Left lung (tissue), 14 donors: ENCODE measurements at places on chromosomes 6 and 20. TPM values are rescaled to one million over a fixed set of nuclear protein-coding genes. Genes with fewer than 3 reads are reported as not detected.
A peak's percentile ranks its signal among the peaks of the same experiment; 100 is the strongest.

DNA sequence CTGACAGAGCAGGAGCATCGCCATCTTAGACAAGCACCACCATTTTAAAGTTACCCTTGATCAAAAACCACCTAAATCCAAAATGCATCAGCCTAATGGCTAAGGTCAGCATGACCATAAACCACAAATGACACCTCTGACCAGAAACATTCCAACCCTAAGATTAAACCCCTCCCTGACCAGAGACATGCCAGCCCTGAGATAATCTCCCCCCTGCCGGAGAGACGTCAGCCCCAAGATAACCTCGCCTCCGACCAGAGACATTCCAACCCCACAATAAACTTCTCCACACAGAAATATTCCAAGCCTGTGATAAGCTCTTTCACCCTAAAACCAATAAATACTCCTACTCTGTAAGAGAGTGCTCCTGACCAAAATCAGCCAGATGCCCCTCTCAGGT lies 53.5 kb downstream of the PXDC1 start:
- no peak for DNase-seq

DNA sequence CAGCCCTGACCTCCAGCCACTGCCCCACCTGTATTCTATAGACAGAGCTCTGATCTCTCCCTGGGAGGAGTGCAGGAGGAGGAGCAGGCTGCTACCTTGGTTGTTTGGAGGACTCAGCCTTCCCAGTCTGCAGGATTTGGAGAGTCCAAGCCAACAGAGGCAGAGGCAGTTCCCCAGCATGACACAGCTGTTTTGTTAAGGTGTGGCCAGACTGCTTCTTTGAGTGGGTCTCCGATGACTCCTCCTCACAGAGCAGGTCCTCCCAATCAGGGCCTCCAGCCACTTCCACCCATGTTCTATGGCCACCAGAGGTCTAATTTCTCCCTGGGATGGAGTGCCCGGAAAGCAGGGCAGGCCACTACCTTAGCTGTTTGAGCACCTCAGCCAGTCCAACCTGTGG lies 203.5 kb downstream of the HACE1 start:
- no peak for DNase-seq

DNA sequence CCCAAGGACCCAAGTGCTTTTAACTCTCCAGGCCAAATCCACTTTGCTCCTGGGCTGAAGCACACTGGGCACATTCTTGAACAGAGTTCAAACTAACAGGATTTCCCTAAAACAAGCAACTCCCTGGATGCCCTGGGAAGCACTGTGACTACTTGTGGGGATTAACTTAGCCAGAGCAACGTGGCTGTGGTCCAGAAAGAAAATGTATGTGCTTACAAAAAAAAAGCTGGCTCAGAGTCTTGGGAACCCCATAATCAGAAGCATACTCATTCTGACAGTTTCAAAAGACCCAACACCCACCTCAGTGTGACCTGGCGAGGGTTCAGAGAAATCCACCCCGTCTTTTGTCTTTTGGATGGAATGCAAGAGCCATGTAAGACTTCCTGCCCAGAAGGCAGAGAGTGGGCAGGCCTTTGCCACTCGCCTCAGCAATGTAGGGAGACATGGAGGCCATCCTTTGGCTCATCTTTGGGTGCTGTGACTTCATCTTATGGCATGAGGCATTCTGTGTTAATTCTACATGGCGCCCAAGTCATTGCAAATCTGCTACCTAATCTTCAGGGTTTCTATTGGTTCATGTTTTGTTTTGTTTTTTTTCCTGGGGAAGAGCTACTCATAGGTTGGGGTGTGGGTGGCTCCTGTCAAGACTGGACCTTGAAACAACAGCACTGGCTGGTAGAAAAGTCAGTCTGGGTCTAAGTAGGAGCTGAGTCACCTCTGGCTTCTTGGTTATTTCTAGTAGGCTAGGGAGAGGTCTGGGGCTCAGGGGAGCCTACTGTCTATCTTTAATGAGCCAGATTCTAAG lies 248.6 kb upstream of the SUPT3H start:
- no peak for DNase-seq

- no peak for DNase-seq
Measured at GRCh38 chr20:19522836-19523590, 235.0 kb upstream of the RIN2 start.

DNA sequence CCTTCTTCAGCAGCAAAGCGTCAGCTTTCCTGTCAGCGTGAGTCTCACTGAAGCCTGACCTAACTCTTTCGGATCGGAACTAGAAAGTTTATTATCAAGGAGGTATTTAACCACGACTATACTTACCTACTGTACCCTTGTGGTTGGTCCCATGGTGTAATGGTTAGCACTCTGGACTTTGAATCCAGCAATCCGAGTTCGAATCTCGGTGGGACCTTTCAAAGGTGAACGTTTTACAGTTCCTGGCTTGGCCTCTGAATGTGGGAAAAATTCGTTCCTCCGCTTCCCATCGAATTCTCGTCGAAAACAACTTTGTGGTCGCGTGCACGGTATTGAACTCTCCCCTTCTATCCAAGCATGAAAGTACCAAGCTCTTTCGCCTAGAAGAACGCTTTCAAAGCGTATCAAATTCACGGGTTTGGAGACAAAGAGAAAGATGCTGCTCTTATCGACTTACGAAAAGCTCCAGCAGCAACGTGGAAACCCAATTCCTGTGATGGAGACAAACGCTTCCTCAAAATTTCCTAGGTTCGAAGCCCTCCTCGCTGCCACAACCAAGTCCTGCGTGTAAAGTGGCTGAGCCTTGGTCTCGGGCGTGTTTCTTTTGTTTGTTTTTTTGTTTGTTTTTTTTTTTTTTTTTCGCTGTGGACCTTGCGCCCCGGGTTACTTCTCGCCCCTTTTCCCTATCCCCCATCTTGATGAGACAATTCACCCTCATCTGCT lies 63.7 kb downstream of the GPX5 start:
- DNase-seq: peak; percentile 77

- DNase-seq: no peak
Measured at GRCh38 chr6:167027772-167028171, 28.6 kb downstream of the CEP43 start.

The BPIFA1 gene
- not detected for polyA plus RNA-seq

The C6orf120 gene
- 25.3 TPM for polyA plus RNA-seq

The CD109 gene
- polyA plus RNA-seq: 26.8 TPM

The OLIG3 gene
- polyA plus RNA-seq: not detected

The ASIP gene
- 0.33 TPM for polyA plus RNA-seq
